ENCODE measurements at places on chromosomes 5 and 9.

DNA sequence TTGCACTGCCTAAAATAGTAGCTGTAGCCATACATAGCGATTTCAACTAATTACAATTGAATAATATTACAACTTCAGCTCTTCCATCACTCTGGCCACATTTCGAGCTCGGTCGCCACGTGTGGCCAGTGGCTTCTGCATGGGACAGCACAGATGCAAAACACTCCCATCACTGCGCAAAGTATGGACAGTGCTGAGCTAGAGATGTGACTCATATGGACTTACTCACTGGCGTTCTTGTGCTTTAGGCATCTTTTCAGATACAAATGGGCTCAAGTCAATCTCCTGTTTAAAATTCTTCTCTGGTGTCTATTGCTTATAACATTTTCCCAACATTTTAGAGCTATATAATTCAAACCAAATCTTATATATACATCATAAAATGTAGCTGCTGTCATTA lies 222.7 kb downstream of the ELAVL2 start:
- DNase-seq, result no peak

DNA sequence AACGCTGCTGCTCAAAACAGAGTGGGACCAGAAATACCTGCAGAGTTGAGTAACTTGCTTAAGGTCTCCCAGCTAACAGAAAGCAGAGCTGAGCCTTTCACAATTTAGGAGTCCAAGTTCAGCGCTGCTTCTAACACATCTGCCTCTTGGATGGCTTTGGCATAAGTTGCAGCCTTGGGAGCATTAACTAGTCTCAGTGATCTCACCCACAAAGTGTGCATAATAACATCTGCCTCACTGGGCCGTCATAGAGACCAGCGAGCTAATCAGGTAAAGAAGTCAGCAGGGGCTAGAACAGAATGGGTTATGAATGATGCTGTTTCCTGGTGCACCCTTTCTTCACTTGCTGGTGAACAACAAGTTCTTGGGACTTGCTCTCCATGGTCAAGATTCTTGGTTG lies 36.5 kb downstream of the WWC1 start:
- DNase-seq, result no peak

- no peak for DNase-seq
These were observed 6.6 kb downstream of the OTULINL start for GRCh38 chr5:14588145-14588544.

DNA sequence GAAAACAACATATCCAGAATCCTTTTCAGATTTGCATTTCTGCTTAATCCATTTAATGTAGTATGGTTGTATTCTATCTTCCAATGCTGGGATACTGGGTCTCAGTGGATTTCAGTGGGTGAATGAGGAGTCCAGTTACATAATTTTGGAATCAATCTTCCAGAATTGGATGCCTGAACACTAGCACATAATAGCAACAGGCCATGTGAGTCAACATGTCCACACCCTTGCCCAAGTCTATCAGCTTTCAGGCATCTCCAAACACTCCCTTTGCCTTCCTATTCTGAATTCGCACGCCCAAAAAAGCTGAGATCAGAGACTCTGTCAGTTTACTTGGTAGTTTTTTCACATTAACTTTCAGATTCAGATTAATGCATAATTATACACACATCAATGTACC lies 202.6 kb downstream of the TSSK1B start:
- DNase-seq, result no peak

GRCh38 chr5:122846051-122846550 lies 688 bp downstream of the SNX24 start:
- DNase-seq, result no peak

DNA sequence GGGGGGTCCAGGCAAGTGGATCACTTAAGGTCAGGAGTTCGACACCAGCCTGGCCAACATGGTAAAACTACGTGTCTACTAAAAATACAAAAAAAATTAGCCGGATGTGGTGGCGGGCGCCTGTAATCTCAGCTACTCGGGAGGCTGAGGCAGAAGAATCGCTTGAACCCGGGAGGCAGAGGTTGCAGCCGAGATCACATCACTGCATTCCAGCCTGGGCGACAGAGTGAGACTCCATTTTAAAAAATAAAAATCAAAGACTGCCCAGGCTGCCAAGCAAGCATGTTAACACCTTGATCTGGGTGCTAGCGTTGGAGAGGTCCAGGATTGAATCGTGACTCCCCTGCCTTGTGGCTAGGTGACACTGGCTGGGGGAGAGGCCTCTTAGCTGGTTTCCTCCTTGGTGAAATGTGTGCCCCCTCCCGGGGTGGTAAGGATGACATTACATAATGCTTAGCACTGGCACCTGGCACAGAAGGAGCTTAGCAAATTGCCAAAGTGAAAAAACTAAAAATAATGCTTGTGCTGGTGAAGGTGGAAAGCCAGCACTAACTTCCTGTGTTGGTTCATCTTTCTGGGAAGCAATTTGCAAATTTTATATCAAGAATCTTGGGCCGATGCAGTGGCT lies 2.2 kb upstream of the CIZ1 start:
- DNase-seq, result no peak

DNA sequence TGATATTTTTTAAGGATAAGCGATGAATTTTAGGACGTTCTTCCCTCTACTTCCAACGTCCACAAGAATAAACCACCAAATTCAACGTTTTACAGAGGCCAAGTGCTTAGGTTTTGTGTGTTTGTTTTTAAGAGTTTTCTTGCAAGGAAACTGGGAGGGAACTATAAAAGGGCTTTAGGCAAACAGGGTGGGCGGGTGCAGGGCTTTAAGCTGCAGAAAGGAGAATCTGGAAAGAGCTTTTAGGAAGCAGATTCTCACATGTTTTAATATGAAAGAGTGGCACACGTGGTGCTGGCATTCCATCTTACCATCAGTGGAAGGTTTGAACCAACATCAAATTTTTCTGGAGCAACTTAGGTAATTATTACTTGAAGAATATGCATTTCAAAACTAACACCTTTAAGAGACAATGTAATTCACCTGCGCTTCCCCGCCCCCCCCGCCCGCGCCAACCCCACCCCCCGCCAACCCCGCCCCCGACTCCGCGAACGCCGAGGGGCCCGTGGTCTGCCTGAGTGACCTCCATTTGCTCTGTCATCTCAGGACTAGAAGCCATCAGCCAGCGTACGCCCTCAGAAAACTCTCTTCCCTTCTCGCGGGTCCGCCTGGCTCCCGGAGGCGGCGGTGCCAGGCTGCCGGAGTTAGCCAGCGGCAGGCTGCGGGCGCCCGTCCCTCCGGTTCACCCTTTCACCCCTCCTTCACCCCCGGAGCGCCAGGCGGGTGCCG lies 911 bp upstream of the PIK3R1 start:
- peak; percentile 23 for DNase-seq
